ENCODE measurements at places on chromosomes 4 and X.

- no peak for DNase-seq
Measured at GRCh38 chr4:92299152-92299551, 4.6 kb upstream of the GRID2 start.

GRCh38 chrX:111329370-111329769 is 59.1 kb upstream of the CAPN6 start:
- DNase-seq, result no peak

- no peak for DNase-seq
Measured at GRCh38 chr4:24105327-24106038, 215.6 kb upstream of the PPARGC1A start.

- DNase-seq, result no peak
Measured at GRCh38 chr4:7041801-7042502, 1.2 kb upstream of the TADA2B start.

- DNase-seq, result no peak
Measured at GRCh38 chr4:85548116-85548515, 73.2 kb downstream of the ARHGAP24 start.

DNA sequence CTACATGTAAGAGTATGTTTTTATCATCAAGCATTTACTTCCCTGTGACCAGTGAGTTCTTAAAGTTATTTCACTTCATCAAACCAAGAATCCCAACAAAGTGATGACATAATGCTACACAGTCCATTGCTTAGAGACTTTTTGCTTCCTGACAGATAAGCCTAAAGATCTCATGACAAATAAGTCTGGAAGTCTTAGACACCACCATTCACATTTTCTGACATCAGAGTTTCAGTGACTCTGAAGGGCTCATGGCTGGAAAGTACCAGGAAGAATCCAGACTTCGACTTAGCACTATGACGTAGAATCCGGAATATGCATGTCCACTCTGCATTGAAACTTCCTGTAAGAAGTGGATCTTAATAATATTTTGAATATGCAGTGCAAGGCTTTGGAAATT is 53.7 kb downstream of the CLDN22 start:
- DNase-seq, result no peak

DNA sequence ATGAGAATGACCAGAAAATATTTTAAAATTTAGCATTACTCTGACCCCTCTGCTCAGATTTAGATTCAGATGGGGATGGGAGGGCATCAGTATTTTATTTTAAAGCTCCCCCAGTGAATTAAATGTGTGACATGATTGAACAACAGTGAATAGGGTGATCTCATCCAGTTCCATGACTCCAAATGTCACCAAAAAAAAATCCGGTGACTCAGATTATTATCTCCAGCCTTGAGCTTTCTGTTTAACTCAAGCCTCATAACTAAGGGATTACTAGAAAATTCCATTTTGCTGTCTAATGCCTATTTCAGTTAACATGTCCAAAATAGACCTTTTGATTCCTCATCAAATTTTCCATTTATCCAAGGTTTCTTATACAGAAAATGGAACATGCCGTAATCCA is 121.8 kb upstream of the TMEM47 start:
- no peak for DNase-seq

DNA sequence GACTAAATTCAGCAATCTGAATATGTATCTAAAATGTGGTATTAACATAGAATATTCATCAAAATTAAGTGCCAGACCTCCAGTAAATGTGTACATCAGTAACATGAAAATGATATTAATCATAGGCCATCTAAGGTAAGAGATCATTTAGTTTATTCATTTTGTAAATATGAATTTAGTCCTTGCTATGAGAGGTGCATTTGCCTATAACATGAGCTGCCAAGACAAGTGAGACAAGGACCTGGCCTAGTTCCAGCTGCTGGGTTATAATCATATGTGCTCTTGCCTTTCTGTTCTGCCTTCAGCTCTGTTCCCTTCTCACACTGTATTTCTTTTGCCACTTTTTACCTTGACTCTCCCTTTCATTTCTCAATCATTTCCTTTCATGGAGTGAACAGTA is 160.0 kb downstream of the STIM2 start:
- DNase-seq, result no peak

- no peak for DNase-seq
Measured at GRCh38 chr4:129342819-129343408, 247.0 kb downstream of the C4orf33 start.

DNA sequence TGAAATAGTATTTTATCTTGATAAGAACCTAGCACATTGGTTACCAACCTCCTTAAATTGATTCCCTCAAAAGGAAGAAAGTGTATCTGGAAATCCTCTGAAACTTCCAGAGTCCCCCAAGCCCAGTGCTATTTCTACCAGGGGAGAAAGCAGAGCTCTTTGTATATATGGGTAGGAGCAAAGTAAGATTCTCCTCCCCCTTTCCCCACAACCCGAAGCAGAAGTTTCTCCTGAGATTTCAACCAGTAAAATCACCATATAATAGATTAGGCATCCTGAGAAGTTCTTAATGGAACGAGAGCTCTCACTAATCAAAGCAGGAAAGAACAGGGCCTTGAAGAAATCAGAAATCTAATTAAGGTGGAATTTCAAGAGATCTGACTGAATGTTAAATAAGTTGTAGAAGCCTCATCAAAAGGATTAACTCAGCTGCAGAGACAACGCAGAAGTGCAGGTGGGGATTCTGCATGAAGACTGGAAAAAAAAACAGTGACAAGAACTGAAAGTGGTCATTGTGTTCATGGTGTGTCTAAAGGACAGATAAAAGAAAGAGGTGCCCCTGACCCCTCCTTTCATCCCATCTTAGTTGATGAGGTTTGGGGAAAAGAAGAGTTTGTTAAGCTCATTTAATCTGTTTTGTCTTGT is 39.1 kb downstream of the VSIG4 start:
- no peak for DNase-seq

DNA sequence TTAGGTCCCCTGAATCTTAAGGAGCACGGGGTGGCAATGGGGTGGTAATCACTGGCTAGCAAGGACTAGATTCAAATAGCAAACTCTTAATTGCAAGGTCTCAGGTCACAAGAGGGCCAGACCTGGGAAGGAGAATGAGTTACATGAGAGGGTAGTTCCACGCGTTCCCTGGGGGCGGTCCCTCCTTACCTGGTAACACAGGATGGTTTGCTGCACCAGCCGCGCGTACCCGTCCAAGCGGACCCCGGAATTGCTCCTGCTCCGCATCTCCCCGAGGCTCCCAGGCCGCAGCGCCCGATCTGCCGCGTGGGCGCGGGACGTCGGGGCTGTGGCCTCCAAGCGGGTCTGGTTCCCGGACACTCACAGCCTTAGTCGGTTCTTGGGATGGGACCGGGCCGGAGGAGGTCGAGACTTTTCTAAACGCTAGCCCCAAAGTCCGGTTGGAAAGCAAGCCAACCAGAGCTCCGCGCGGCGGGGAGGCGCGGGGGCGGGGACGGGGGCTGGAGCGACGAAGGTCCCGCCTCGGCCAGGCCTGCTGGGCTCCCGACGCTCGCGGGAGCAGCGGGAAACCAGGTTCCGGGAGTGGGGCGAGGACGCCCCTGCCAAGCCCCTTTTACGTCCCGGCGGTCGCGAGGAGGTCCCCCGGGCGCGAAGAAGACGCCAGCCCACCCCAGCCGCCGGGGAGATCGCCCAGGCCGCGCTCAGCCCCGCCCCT is at the start of gene PHKA2:
Gene PHKA2, minus strand, starts transcription at position 449 of the 715 bp plus-strand sequence. Its CDS starts 182 bp downstream, at position 267.
- DNase-seq, result peak; percentile 68

- no peak for DNase-seq
Measured at GRCh38 chr4:24897639-24898038, 15.2 kb downstream of the CCDC149 start.

GRCh38 chr4:142262956-142263355 is 583.1 kb downstream of the INPP4B start:
- DNase-seq, result no peak

DNA sequence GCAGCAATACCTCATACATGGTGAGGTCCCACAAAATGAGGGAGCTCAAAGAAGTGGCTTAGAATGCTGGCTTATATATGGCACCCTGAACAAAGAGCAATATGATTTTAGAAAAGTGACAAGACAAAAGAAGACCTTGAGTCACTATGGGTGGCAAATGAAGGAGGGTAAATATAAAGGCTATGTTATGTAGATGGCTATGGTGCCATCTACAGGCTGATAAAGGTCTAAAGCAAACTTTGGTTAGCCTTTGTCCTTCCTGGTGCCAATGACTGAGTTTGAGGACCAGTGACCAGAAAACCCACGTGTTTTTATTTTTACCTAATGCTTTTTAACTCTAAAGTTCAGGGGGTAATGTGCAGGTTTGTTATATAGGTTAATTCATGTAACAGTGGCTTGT is 151.8 kb downstream of the CCNG2 start:
- no peak for DNase-seq

DNA sequence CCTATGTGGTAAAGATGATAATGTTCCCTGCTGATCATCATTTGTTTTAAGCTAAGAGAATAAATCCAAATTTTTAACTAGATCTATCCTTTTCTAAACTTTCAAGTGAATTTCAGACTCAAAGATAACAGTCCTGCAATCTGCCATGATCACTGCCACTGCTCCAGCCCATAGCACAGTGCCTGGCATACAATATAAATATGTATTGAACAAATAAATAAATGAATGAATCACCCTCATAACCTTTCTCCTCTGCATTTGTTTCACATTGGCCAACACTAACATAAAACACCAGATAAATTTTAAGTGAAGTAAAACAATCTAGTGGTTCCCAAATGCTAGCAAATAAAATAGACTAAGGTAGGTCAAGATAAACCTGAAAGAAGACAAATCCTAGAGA is 439.0 kb downstream of the GPM6A start:
- DNase-seq, result no peak

Data from activated CD8-positive, alpha-beta memory T cell treated with anti-CD3 and anti-CD28 coated beads, Interleukin-2, amount 50 U/mL, for 48 hours (primary cell).